ENCODE measurements at places on chromosomes 2 and 18.

DNA sequence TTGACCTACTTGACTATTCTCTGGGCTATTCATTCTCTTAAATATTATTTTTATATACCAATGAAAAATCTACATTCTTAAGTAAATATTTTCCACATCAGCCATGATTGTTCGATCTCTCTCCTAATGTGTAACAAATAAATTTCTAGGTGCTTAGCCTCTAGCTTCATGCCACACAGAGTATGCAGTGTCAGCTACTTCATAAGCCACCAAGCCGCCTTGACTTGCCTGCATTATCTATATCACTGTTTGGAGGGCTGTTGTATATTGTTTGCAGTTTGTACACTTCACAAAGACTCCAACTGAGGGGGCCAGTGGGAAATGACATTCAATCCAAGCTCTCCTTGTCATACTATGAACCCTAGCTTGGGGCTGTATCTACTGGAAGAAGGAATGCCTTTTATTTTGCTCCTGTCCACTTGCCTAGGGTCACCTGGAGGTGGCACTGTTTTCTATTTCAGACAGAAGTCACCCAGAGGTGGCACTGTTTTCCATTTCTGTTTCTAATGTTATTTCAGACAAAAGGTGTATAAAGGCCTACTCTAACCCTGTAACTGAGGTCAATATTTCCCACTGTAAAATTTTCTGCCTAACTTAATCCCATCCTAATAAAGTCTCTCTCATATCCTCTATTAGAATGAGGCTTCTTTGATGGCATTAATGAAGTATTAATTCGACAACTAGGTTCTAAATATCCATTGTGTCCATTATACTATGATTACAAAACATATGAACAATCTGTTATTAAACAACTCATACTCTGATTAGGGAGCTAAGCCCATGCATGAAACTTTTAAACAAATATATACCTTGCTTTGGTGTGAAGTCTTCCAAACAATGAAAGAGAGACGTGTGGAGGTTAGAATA, 36.4 kb downstream of the COL5A2 start:
- no peak for DNase-seq

DNA sequence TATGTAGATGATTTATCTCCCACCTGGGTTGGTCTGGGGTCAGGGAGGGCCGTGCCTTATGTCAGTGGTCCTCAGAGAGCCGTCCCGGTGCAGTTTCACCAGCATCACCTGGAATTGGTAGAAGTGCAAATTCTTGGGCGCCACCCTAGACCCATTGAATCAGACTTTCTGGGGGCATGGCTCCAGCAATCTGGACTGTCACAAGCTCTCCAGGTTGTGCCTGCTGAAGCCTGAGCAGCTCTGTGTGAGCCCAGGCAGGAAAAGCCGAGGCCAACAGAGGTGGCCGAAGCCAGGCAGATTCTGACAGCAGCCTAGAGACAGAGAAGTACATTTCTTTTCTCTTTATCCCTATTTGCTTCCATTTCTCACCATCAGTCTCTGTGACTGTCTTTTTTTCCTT, 98.4 kb upstream of the SEC11C start:
- DNase-seq, result no peak

GRCh38 chr2:31197166-31197565, 20.1 kb downstream of the CAPN14 start:
- no peak for DNase-seq

GRCh38 chr2:213751446-213751845, 467.2 kb downstream of the SPAG16 start:
- no peak for DNase-seq

- DNase-seq, result no peak
These were observed 4.2 kb downstream of the GEN1 start for GRCh38 chr2:17758118-17758517.

GRCh38 chr2:155026651-155027174, 328.2 kb downstream of the KCNJ3 start:
- DNase-seq, result no peak

DNA sequence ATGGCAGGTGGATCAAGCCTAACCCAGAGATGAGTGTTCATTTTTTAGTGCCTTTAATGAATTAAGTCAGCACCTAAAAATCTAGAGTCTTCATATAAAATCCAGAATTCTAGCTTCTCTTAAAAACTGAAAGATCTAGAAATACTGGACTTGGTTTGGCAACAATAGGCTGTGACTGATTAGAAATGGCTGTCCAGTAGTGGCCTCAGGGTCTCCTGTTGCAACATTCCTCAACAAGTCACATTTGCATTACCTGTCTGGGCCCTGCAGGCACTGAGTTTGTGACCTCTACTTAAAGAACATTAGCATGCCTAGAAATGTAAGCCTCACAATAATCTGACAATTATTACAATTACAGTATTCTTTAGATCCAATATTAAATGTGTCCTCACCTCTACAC, 33.1 kb downstream of the MBD2 start:
- no peak for DNase-seq

- DNase-seq, result no peak
These were observed 62.9 kb downstream of the DIS3L2 start for GRCh38 chr2:232024457-232024856.

GRCh38 chr18:3689986-3690763, 240.2 kb downstream of the TGIF1 start:
- no peak for DNase-seq

GRCh38 chr2:221817052-221817451, 244.9 kb upstream of the EPHA4 start:
- DNase-seq, result no peak

DNA sequence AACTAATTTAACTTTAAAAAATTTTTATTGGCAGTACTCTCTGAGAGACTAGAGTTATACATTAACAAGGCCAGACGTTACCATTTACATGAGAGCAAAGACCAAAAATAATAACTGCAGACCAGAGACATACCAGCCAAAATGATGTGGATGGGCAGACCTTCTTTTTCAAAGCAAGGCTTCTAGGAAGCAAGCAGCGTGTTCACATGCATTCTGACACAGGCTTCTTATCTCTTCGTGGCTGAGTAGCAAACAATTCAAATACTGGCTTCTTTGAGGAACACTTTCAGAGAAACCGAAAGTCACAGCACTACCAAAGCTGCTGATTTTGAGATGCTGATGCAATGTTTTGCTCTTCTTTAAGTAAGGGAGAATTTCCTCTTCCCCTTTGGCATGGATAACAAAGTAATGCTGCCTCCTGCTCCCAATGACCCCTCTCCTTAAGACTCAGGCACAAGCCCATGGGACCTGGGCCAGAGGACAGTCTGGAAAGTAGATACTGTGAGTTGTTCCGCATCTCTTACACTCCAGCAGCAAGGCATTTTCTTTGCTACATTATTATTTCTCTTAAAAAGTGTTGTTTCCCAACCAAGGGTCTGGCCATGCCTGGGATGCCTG, 181.9 kb downstream of the MREG start:
- no peak for DNase-seq

All from GOT3 (cell line).